ENCODE measurements at places on chromosomes 6 and 20. TPM values are rescaled to one million over a fixed set of nuclear protein-coding genes. Genes with fewer than 3 reads are reported as not detected.

Gene SLC12A5
- not detected for total RNA-seq

Gene BTNL2
- not detected for total RNA-seq

Gene TINAG
- not detected for total RNA-seq

Gene GJA10
- total RNA-seq = not detected

Gene CRISP2
- total RNA-seq = not detected

Gene CTAGE9
- not detected for total RNA-seq

Gene EPPIN
- not detected for total RNA-seq

Gene PKIB
- 0.26 TPM for total RNA-seq

Gene RBBP8NL
- 1.1 TPM for total RNA-seq

Gene WFDC10B
- not detected for total RNA-seq

Gene TRAPPC3L
- not detected for total RNA-seq

DNA sequence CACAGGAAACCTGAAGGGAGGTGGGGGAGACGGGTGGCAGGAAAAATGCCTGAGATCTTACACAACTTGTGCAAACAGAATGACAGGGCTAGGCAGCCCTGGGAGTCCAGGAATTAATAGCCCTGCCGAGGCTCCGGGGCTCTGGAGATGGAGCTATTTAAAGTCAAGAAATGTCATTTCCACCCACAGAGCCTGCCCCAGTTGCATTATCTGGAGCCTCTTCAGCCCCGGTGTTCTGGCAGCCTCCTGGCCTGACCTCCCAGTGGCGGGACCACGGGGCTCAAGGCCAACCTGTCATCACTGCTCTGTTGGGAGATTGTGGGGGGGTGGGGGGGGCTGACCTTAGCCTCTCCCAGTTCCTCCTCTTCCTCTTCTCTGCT lies 28.5 kb upstream of the SCUBE3 start:
- H3K27ac ChIP-seq = no peak overlapping the region
- H3K27me3 ChIP-seq = no peaks in the 10 kb centered on the region
- no peaks in the 10 kb centered on the region for H3K36me3 ChIP-seq
- DNase-seq = no peak

DNA sequence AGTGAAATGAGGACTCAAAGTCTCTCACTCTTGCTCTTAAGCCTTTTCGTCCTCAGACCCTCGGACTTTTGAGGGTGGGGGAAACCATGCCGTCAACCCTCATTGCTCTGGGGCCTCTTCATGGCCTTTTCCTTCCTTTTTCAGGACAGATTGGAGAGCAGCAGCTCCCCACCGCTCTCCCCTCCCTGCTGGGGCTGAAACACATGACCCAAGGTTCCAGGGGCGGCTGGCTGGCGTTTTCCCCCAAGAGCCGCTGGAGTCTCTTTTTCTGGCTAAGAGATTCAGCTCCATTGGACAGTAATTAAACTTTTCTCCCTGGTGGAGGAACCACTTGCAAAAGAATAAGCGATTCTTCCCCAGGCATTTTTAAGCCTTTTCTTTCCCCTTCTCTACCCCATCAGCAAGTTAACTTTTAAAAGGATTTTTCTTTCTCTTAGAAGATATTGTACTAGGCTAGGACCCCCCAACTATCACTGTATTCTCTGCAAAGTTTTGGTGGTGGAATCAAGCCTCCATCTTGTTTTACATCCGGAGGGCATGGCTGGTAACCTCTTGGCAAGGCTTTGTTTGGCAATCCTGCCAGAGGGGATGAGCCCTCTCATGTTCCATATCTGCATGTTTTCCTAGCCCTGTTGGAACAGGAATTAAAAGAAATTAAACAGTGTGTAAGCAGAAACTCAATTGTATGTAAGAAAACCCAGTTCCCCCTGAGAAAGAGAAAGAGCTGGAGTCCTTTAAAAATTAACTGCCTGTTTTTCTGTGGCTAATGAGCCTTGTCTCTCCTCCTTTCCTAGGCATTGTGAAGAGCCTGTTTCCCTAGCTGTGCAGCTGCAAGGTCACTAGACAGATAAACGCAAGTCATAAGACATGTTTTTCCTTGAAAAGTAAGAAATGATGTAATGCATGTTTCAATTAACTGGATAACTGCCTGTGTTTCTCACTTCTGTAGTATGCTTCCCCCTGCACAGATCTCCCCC lies 100.8 kb upstream of the GPR6 start:
- H3K27ac ChIP-seq = peak overlapping the region; percentile 85
- H3K4me1 ChIP-seq = peaks cover 61% of the 10 kb centered on the region
- DNase-seq = no peak
- no peaks in the 10 kb centered on the region for H3K36me3 ChIP-seq

GRCh38 chr20:41475503-41475902 lies 108.9 kb upstream of the EMILIN3 start:
- H3K27ac ChIP-seq = peak overlapping the region; percentile 21
- no peak overlapping the region for H3K4me3 ChIP-seq
- DNase-seq = no peak
- H3K27me3 ChIP-seq = no peaks in the 10 kb centered on the region
- peaks cover 15% of the 10 kb centered on the region for H3K4me1 ChIP-seq
- H3K36me3 ChIP-seq = peaks cover 63% of the 10 kb centered on the region

GRCh38 chr20:2616634-2617033 lies 35.8 kb upstream of the NOP56 start:
- H3K4me1 ChIP-seq = no peaks in the 10 kb centered on the region
- H3K36me3 ChIP-seq = no peaks in the 10 kb centered on the region

GRCh38 chr6:119541132-119541905 lies 191.8 kb upstream of the MAN1A1 start:
- H3K4me1 ChIP-seq = no peaks in the 10 kb centered on the region
- no peak overlapping the region for H3K27ac ChIP-seq
- no peaks in the 10 kb centered on the region for H3K36me3 ChIP-seq
- DNase-seq = no peak

DNA sequence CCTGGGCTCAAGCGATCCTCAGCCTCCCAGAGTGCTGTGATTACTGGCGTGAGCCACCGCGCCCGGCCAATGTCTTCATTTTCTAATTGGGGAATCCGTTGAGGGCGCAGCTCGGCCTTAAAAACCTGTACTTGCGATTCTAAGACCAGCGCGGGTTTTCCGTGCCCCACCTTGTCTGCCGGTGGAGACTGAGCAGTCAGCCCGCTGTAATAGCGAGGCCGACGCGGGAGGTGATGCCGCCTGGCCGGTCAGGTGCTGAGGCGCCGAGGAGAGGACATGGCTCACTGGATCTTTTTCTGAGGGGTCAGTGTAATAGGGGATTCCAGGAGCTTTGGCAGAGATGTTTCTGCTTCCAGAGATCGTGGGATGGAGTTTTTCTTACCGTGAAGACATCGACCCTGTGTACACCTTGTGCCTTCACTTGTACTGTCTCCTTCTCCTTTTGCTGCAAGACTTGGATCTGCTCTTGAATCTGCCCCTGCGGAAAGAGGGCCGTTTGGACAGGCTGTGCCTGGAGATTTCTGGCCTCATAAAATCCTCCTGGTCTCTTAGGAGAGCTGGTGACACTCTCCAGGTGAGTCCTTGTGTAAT lies 1.5 kb downstream of the TRIM31 start:
- no peak for DNase-seq
- H3K27me3 ChIP-seq = no peaks in the 10 kb centered on the region

GRCh38 chr20:59405226-59406200 lies 105.1 kb downstream of the EDN3 start:
- H3K4me1 ChIP-seq = peaks cover 13% of the 10 kb centered on the region
- H3K4me3 ChIP-seq = no peak overlapping the region
- H3K36me3 ChIP-seq = no peaks in the 10 kb centered on the region
- H3K27me3 ChIP-seq = peaks cover 15% of the 10 kb centered on the region

DNA sequence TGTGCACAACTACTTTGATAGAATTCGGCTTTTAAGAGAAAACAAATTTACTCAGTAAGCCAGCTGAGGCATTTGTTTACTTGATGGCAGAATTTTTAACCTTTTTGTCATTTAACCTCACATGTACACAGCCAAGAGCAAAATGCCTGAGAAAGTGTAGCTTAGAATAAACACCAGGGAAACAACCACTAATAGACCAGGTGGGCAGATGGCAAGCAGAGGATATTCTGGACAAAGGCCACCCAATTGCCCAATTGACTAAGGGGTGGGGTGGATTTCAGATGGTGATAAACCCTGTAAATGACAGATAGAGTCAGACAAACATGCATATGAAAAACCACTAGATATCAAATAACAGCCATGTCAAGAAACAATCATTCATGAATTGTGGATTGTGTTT lies 190.7 kb upstream of the FBXL4 start:
- H3K36me3 ChIP-seq = no peaks in the 10 kb centered on the region
- H3K27me3 ChIP-seq = no peaks in the 10 kb centered on the region
- H3K4me3 ChIP-seq = no peak overlapping the region
- no peak for DNase-seq

DNA sequence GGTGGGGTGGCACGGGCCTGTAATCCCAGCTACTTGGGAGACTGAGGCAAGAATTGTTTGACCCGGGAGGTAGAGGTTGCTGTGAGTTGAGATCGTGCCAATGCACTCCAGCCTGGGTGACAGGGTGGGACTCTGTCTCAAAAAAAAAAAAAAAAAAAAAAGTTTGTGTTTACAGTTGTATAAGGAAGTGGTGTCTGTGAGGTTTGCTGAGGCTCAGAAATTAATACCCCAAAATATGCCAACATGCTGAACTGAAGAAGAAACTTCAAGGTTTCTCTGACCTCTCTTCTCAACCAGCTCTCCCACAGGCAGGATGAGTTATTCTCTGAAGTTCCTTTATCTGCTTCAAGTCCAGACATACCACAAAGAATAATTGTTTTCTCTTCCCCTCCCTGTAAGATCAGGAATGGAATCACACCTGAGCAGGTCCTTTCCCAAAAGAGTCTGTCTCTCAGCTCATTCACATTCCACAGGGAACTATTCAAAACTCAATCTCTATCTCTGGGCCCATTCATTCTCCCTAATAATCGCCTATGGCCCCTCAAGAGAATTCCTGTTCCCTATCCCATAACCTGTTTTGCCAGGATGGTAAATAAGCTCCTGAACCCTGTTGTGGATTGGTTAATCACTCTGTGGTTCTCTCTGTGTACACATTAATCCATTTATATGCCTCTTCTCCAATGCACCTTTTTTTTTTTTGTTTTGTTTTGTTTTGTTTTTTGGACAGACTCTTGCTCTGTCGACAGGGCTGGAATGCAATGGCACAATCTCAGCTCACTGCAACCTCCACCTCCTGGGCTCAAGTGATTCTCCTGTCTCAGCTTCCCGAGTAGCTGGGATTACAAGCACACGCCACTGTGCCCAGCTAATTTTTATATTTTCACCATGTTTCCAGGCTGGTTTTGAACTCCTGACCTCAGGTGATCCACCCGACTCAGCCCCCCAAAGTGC lies 17.4 kb upstream of the KIFC1 start:
- H3K27me3 ChIP-seq = no peaks in the 10 kb centered on the region
- no peaks in the 10 kb centered on the region for H3K36me3 ChIP-seq
- H3K27ac ChIP-seq = peak overlapping the region; percentile 81

GRCh38 chr6:75268121-75268987 lies 16.2 kb downstream of the TMEM30A start:
- no peak overlapping the region for H3K4me3 ChIP-seq
- no peaks in the 10 kb centered on the region for H3K27me3 ChIP-seq
- DNase-seq = no peak
- peaks cover 47% of the 10 kb centered on the region for H3K4me1 ChIP-seq

GRCh38 chr6:33865478-33866077 lies 61.8 kb upstream of the MLN start:
- H3K4me3 ChIP-seq = no peak overlapping the region
- no peak for DNase-seq
- H3K27ac ChIP-seq = no peak overlapping the region

DNA sequence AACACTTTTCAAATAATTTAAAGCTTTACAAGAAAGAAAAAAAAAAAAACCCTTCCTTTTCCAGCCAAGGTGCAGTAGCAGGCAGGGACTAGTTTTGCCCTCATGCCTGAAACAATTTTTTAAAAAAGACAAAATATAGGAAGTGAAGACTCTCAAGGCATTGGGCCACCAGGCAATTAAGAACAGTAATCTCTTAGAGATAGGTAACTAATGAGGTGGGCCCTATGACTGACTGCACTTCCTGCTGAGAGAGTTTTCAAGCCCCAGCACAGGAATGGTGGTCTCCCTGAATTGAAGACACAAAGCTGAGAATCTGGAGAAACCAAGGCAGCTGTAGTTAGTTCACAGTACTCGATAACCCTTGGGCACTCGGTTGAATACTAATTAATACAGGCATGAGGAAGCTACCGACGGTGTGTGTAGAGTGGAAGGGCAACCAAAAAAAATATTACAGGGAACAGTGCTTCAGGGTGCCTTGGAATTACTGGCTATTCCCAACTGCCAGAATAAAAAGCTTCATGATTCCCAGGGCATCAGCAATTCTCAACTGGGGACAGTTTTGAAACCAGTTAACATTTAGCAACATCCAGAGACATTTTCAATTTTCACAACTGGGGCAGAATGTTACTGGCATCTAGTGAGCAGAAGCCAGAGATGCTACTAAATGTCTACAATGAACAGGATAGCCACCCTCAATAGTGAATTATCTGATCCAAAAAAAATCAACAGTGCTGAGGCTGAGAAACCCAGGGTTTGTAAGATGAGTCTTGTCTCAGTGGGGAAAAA lies 36.0 kb upstream of the PLN start:
- H3K36me3 ChIP-seq = no peaks in the 10 kb centered on the region
- H3K27ac ChIP-seq = no peak overlapping the region
- DNase-seq = no peak
- no peaks in the 10 kb centered on the region for H3K27me3 ChIP-seq
- H3K4me3 ChIP-seq = no peak overlapping the region
- H3K4me1 ChIP-seq = no peaks in the 10 kb centered on the region

DNA sequence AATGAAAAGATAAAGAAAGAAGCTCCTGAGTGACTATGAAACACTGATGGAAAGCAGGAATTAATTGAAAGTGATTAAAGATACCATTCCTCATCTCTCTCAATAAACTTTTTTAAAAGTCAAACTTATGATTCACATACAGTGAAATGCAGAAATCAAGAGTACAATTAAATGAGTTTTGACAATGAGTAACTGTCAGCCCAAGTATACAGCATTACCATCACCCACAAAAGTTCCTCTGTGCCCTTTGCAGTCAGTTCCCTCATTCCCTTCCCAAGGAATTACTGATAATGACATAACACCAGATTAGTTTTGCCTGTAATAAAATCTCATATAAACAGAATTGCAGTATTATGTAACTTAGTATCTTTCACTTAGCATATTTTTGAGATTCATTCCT lies 44.5 kb downstream of the ATG5 start:
- H3K27me3 ChIP-seq = no peaks in the 10 kb centered on the region
- H3K4me3 ChIP-seq = no peak overlapping the region
- no peaks in the 10 kb centered on the region for H3K36me3 ChIP-seq
- no peak overlapping the region for H3K27ac ChIP-seq

GRCh38 chr6:2085657-2086056 lies 159.7 kb downstream of the GMDS start:
- DNase-seq = no peak
- H3K27ac ChIP-seq = no peak overlapping the region
- H3K4me3 ChIP-seq = no peak overlapping the region
- no peaks in the 10 kb centered on the region for H3K36me3 ChIP-seq
- H3K27me3 ChIP-seq = no peaks in the 10 kb centered on the region
- no peaks in the 10 kb centered on the region for H3K4me1 ChIP-seq

- H3K27ac ChIP-seq = no peak overlapping the region
- H3K27me3 ChIP-seq = no peaks in the 10 kb centered on the region
- H3K36me3 ChIP-seq = no peaks in the 10 kb centered on the region
- DNase-seq = no peak
- no peak overlapping the region for H3K4me3 ChIP-seq
These were observed 209.7 kb upstream of the SUPT3H start for GRCh38 chr6:45587229-45588060.

GRCh38 chr20:22776369-22776768 lies 192.0 kb upstream of the FOXA2 start:
- no peaks in the 10 kb centered on the region for H3K36me3 ChIP-seq
- no peaks in the 10 kb centered on the region for H3K4me1 ChIP-seq
- DNase-seq = no peak
- H3K4me3 ChIP-seq = no peak overlapping the region

- no peaks in the 10 kb centered on the region for H3K36me3 ChIP-seq
- DNase-seq = no peak
- H3K27ac ChIP-seq = no peak overlapping the region
- H3K4me1 ChIP-seq = peaks cover 33% of the 10 kb centered on the region
- H3K4me3 ChIP-seq = no peak overlapping the region
These were observed 3.7 kb upstream of the DBNDD2 start for GRCh38 chr20:45404438-45404837.
